ENCODE measurements at places on chromosomes 3 and 15.

- DNase-seq, result no peak
Measured at GRCh38 chr3:50154476-50154839, 666 bp upstream of the SEMA3F start.

DNA sequence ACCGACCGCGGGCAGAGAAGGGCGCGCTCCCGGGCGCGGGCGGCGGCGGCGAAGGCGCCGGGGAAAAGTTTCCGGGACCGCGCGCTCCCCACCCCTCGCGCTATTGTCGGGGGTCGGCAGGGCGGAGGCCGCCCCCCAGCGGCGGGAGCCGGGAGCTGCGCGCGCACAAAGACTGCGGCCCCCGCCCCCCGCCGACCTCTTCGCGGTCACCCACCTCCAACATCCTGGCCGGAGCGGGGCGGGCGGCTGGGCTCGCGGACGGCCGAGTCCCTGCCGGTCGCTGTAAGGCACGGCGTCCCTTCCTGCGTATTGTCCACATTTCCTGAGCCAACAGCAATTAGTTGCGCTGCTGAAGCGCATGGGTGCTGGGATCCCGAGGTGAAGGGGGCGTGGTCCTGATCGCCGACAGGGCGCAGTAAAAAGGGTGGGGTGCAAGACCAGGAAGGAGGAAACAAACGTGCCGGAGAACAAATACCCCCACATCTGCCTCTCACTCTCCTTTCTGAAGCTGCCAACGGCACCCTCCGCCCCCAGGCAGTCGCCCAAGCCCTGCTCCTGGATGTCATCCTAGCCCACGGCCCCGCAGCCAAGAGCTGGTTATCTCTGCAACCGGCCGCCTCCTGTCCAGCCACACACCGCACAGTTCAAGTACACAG, at the start of gene TMEM44:
Gene TMEM44 (minus strand): TSS at position 71 of the 656 bp plus-strand sequence. CDS start 204 bp downstream, outside the sequence.
- peak; percentile 68 for DNase-seq

GRCh38 chr15:70714015-70714414, 49.3 kb downstream of the UACA start:
- DNase-seq, result no peak

DNA sequence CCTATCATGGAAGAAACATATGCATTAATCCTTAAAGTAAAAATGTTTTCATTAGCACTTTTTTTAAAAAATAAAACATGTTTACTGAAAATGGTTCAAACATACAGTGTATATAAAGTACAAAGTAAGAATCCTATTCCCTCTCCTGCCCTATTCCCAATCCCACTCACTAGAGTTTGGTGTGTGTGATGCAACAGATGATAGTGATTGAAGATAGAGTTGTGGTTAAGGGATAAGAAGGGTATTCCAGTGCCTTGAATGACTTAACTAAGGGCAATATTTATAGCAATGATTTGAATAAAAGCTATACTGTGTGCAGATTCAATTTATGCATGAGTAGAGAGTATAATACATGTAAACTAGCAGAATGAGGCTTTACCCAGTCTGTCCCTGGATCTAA, 18.1 kb downstream of the ZNF280D start:
- DNase-seq, result no peak

DNA sequence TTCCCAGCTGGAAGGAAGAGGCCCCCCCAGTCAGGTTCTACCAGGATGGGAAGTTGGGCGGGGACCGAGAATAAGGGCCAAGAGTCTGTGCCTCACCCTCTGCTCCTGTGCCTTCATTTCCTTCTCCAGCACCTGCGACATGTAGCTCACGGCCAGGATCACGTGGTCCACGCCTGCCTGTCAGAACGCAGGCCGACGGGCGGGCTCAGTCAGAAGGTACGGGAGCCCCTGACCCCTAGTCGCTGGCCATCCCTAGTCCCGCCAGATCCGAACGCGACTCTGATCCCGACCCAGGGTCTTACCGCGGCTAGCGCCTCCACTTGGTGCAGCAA, 489 bp downstream of the GMPPB start:
- peak; percentile 70 for DNase-seq

DNA sequence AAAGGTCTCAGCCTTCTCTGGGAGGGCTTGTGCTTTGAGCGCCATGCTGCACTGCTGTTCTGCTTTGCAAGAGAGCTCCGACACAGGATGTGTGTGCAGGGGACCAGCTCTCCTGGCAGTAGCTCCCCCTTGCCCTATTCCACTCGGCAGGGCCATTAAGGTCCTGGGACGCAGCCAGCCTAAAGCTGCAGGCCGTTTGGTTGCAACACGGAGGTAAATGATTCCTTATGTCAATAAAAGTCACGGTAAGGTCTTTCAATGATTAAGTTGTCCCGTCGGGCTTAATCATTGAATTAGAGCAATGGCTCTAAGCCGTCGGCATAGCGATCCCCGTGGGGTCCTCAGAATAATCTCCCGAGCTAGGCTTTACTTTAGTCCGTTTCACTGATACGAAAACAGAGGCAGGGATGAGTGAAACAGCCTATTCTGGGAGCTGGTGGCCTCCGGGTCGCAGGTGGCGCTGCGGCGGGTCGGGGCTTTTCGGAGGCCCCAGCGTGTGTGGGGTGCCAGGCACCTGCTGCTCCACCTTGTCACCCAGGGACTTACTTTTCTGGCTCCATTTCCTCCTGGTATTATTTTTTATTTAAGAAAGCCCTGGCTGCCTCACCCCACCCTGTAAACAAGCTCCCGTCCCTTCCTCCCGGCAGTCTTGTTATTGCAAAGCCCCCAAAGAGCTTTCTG, 525.2 kb downstream of the OCA2 start:
- no peak for DNase-seq

DNA sequence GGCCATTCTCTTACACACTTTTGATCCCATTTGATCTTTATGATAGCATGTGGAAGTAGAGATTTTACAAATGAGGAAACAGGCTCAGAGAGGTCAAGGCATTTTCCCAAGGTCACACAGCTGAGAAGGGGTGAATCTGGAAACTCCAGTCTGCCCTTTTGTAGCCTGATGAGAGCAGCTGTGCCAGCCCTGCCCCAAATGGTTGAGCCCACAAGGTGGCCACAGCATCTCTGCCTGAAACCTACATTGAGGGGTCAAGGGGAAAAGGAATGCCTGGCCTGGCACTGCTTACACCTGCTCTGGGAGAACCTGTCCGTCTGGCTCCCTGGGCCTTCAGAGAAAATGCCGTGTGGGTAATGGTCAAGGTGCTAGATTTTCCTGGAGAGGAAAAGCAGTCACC, 200.2 kb upstream of the LINGO1 start:
- DNase-seq, result no peak

- DNase-seq, result no peak
Measured at GRCh38 chr3:60055765-60056164, 1005.9 kb upstream of the CFAP20DC start.

- DNase-seq, result no peak
Measured at GRCh38 chr3:125300416-125300815, 74.7 kb downstream of the ZNF148 start.

GRCh38 chr15:46696281-46696680, 1021.0 kb upstream of the SEMA6D start:
- DNase-seq, result no peak

GRCh38 chr3:47117807-47118364, 46.0 kb downstream of the SETD2 start:
- no peak for DNase-seq

- DNase-seq, result no peak
Measured at GRCh38 chr15:101368861-101369642, 74.0 kb upstream of the SNRPA1 start.

DNA sequence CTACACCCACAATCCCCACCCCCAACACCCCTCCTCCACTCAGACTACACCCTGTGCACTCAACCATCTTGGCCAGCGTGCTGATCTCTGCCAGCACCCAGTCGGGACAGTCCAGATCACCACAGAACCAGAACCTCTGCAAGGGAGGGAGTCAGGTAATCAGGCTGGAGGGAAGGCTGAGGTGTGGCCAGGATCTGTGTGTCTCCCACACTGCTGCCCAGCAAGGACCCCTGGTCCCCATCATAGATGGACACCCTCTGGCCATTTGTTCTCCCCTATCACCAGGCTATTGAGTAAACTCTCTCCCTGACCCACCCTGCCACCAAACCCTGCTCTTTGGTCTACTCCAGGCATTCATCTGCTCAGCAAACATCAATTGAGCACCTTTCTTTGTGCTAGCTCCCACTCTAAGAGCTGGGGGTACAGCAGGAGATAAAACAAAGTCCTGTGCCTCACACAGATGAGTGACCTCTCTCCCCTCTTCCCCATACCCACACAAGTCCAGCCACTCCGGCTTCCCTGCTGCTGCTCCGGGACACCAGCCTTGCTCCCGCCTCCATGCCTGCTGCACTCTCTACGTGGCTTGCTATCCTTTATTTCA, 134.8 kb downstream of the TBC1D2B start:
- DNase-seq, result no peak

All from activated CD4-positive, alpha-beta T cell treated with anti-CD3 and anti-CD28 coated beads, Interleukin-2, Interleukin-6, amounts not matched to agents 100 ng/mL and 50 ng/mL, durations not matched to agents 16 hours and 8 hours (primary cell).